ENCODE measurements at places on chromosomes 16 and 17.

DNA sequence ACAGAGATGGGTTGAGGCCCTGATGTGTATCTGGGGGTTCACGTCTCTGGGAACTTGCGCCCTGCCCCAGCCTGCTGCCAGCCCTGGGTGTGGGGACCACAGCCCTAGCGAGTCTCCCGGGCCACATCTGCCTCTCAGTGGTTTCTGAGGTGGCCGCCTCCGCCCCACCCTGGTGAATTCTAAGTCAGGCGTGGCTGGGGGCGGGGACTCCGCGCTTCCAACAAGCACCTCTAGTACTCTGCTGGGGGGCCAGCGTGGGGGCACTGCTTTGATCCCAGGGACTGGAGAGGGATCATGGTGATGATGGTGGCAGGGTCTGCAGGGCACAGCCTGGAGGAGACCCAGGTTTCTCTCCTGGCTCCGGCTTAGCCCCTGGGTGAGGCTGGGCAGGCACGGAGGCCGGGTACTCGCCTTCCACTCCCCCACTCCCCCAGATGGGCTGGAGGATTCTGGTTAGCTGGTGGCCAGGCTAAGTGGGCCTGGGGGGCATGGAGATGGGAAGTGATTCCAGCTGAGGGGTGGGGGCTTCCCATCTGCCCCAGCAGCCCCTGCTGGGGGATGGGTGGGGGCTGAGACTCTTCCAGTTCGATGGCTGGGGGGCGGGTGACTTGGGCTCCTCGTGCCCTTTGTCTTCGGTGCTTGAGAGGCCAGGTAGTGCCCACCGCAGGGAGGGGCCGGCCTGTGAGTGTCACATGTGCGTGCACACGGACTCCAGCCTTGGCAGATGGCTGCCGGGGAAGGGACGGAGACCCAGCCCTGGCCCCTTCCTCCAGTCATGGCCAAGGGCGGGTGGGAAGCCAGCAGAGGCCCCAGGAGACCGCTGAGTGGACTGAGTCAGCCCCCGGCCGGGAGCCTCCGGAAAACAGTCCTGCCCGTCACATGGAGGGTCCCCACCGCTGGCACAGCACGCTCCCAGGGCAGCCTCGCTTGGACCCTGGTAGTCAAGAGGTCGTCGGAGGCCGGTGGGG lies 3.9 kb downstream of the GLIS2 start:
- no peak for DNase-seq

DNA sequence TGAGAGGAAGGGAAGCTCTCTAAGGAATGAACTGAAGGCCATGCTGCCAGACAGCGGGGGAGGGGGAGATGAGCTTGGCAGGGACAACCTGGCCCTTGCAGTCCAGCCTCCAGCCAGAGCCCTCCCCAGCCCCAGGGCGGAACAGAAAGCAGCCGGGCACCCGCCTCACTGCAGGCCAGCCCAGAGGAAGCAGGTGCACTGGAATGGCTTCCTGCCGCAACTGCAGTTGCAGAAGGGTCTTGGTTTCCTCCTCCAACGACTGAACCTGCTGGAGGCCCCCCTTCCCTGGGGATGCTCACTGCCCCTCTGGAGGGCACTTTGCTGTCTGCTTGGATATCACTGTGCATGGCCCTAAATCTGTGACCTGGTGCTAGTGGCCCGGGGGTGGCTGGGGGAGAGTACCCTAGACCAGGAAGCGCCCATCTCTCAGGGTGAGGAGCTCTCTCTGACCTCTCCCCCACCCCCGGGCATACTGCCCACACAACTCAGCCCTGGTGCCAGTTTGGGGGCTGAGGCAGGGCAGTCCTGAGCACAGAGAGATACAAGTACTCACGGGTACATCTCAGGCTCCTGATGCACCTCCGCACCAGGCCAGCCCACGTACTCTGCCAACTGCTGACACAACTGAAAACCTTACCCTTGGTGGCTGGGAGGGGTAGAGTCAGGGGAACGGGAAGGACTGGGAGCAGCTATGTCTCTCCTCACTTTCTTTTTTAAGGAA lies 41.1 kb downstream of the MYO18A start:
- DNase-seq = no peak

- no peak for DNase-seq
Measured at GRCh38 chr16:79451196-79451816, 149.2 kb downstream of the MAF start.

- no peak for DNase-seq
Measured at GRCh38 chr17:39677542-39678339, 9.5 kb downstream of the PNMT start.

GRCh38 chr17:17840751-17841591 lies 4.2 kb upstream of the SREBF1 start:
- no peak for DNase-seq
